ENCODE measurements at places on chromosomes 6 and 20. TPM values are rescaled to one million over a fixed set of nuclear protein-coding genes. Genes with fewer than 3 reads are reported as not detected.

MLIP gene
- 5.0 TPM for total RNA-seq

SLC22A2 gene
- total RNA-seq, result 8.6 TPM

ELOVL4 gene
- 2.3 TPM for total RNA-seq

SKIC2 gene
- total RNA-seq, result 53.5 TPM

SASH1 gene
- total RNA-seq, result 69.7 TPM

ZNF311 gene
- 2.6 TPM for total RNA-seq

CST5 gene
- not detected for total RNA-seq

OR2H1 gene
- total RNA-seq, result not detected

TNXB gene
- 52.8 TPM for total RNA-seq

WRNIP1 gene
- 51.3 TPM for total RNA-seq

MUC22 gene
- not detected for total RNA-seq

PI16 gene
- 8.8 TPM for total RNA-seq

EFHC1 gene
- total RNA-seq, result 36.4 TPM

COQ3 gene
- total RNA-seq, result 6.1 TPM

ARFGEF3 gene
- 8.1 TPM for total RNA-seq

GABRR2 gene
- 3.9 TPM for total RNA-seq

CPNE5 gene
- 14.2 TPM for total RNA-seq

MRAP2 gene
- total RNA-seq, result 4.7 TPM

B4GALT5 gene
- total RNA-seq, result 30.2 TPM

SLC18B1 gene
- 17.3 TPM for total RNA-seq

ASIP gene
- not detected for total RNA-seq

ME1 gene
- total RNA-seq, result 2.3 TPM

TPD52L2 gene
- total RNA-seq, result 64.9 TPM

CALHM4 gene
- not detected for total RNA-seq

RPS6KA2 gene
- total RNA-seq, result 33.5 TPM

EBF4 gene
- 18.3 TPM for total RNA-seq

HDGFL1 gene
- not detected for total RNA-seq

FRS3 gene
- 5.3 TPM for total RNA-seq

TRIM40 gene
- total RNA-seq, result not detected

BPIFB1 gene
- not detected for total RNA-seq

HFE gene
- 9.3 TPM for total RNA-seq

THBD gene
- 13.7 TPM for total RNA-seq

SLC26A8 gene
- 0.29 TPM for total RNA-seq

KHDC1L gene
- total RNA-seq, result not detected

NT5E gene
- 6.8 TPM for total RNA-seq

MCCD1 gene
- total RNA-seq, result 9.8 TPM

F13A1 gene
- 58.4 TPM for total RNA-seq

RAET1E gene
- not detected for total RNA-seq

RNF39 gene
- total RNA-seq, result not detected

SCRT2 gene
- total RNA-seq, result not detected

NOL7 gene
- total RNA-seq, result 35.2 TPM

CDH26 gene
- 6.4 TPM for total RNA-seq

HS3ST5 gene
- 0.41 TPM for total RNA-seq

VGLL2 gene
- total RNA-seq, result 3.4 TPM

ATXN1 gene
- 48.7 TPM for total RNA-seq

EPHA7 gene
- total RNA-seq, result 29.5 TPM

KHDC1 gene
- 4.5 TPM for total RNA-seq

OPRL1 gene
- total RNA-seq, result 2.3 TPM

SLA2 gene
- 0.64 TPM for total RNA-seq

PACSIN1 gene
- total RNA-seq, result 0.29 TPM

TLDC2 gene
- 3.7 TPM for total RNA-seq

PSORS1C2 gene
- total RNA-seq, result 0.29 TPM

GLP1R gene
- 0.82 TPM for total RNA-seq

BPIFA1 gene
- total RNA-seq, result not detected

RNF144B gene
- 41.0 TPM for total RNA-seq

HRH3 gene
- total RNA-seq, result 0.23 TPM

Measured in metanephros (tissue), 2 donors.